NCI-H2081 treated with DMSO at 0.1 percent for 48 hours (cell line): ENCODE measurements at places on chromosomes 16 and 17.

DNA sequence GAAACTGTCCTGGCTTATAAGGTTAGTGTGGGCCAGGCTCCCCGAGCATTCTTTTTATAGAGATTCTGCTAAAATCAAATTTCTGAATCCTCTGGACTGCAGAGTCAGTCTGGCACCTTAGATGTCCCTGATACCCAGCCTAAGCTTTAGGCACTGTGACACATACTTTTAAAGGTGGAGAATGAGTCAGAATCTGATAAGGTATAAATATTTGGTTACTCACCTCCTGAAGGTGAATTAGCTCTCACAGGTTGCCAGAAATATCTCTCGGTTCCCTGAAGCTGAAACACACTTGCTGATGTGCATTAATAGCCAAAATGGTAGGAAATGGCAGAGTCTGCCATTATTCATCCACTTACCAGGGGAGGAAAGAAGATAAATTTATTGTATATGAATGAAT is 446.9 kb downstream of the UTP18 start:
- DNase-seq = no peak

DNA sequence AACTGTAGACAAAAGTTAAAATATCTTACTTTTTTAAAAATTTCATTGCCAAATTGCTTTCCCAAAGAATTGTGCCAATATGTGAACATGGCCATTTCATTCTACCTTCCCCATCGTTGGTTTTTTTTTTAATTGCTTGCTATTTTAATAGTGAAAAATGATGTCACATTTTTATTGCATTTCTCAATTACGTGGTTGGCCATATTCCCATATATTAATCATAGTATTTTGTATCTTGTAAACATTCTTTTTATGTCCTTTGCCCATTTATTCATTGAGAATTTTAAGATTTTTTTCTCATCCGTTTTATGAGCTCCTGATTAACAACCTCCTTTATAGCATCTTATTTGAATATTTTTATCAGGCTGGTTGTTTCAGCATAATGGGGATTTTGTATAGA is 7.2 kb downstream of the OMG start:
- DNase-seq = no peak

DNA sequence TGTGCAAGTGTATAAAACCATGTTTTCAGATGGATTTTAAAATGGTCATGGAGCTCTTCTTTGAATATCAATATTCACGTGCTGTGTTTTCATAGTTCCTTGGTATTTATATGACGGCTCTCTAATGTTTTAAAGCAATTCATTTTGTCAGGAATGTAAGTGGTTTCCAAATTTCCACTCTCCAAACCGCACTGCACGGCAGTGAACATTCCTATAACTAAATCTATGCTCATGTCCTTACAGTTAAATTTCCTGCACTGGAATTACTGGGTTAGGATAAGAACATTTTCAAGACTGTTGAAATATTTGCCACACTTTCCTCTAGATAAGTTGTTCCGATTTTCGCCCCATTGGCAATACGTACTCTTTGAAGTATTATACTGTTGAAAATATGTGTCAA is 398.9 kb downstream of the PMP22 start:
- DNase-seq = no peak

DNA sequence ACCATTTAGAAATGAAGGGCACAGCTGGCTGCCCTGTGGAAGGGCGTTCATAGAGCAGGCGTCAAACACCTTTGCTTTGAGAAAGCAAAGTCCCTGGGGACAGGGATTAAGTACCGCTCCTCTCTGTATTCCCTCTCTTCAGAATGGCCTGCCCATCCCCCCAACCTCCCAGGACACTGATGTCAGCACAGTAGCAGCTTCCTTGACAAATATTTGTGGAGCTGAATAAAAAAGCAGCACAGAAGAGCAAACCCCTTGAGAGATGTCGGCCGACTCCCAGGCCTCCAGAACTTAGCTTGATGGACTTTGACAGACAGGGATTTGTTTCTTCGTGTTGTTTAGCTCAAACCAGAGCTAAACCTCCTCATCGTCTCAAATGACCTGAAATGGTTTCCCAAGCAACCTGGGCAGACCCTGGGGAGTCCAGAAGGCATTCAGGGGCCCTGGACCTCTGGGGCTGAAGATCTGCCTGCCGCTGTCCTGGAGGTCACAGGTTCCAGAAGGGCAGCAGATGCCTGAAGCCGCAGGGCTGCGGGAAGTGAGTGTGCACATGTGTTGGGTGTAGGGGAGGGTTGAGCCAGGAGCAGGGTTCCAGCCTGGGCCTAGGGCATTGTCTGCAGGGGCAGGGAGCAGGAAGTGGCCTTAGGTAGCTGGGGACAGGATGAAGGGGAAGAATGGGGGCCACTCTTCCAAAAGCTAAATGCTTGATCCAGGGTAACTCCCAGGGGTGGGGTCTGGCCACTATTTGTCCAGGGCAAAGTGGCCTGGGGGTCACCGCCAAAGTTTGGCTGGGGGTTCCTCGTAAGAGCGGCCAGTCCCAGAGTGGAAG is 42.3 kb upstream of the NKD1 start:
- no peak for DNase-seq

DNA sequence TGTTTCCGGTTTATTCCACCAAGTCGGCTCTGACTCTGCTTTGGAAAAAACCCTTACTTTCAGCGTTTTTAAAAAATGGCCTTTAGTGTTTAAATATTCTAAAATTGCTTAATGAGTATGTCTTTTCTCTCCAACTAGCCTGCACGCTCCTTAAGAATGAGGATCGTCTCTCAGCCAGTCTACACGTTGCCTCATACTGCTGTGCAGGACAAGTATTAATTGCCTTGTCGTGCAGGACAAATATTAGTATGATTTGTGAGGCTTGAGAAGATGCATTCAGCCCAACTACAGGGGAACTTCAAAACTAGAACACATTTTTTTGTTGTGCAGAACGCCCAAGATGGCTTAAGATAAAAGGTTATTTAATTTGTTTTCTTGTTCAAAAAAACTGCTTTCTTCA is 61.2 kb downstream of the MARCHF10 start:
- DNase-seq = no peak

DNA sequence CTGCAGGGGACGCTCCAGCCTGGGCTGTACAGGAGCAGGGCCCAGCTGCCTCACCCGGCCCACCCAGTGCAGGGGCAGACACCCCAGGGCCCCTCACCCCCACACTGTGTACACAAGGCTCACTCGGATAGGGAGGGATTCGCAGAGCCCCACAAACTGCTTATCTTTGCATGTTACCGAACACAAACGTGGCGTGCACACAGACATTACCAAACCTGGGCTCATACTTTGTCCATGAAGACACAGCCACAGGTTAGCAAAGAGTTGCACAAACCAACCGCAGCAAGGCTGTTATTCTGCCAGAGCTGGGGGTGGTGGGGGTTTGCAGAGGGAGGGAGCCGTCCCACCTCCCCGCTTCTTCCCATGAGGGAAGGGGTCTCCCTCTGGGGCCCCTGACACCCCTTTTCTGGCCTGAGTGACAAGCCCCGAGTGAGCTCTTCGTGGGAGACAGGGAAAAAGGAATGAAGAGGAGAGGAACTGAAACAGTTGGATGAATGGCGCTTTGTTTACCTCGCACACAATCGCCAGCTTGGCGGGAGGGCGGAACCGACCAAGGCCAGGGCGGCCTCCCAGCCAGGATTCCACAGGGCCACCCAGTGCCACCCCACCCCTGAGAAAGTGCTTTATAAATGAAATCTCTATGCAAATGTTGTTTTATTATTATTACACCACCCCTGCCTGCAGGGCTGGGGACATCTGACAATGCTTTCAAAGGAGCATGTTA is 434 bp upstream of the CPSF4L start:
- no peak for DNase-seq

- no peak for DNase-seq
Measured at GRCh38 chr17:5902181-5903140, 167.7 kb upstream of the WSCD1 start.

- DNase-seq = no peak
Measured at GRCh38 chr17:14605267-14605599, 304.4 kb downstream of the HS3ST3B1 start.

GRCh38 chr17:39357488-39357887 is 43.9 kb downstream of the FBXL20 start:
- no peak for DNase-seq

DNA sequence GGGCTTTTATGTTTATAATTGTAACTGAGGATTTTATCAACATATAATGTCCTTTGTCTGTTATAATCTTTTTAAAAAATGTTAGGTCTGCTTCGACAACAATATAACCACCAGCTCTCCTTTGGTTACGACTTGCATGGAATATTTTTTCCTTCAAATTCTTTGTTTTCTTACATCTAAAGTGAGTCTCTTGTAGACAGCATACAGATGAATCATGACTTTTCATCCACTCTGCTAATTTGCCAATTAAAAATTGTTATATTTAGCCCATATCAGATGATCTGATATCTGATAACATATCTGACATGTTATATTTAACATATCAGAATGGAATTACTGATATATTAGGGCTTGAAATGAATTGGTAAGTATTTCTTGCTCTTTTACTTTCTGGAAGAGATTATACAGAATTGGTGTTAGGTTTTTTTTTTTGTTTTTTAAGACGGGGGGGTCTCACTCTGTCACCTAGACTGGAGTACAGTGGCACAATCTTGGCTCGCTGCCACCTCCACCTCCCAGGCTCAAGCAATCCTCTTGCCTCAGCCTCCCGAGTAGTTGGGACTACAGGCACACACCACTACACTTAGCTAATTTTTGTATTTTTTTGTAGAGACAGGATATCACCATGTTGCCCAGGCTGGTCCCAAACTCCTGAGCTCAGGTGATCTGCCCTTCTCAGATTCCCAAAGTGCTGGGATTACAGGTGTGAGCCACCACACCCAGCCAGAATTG is 27.5 kb downstream of the TBX21 start:
- no peak for DNase-seq

DNA sequence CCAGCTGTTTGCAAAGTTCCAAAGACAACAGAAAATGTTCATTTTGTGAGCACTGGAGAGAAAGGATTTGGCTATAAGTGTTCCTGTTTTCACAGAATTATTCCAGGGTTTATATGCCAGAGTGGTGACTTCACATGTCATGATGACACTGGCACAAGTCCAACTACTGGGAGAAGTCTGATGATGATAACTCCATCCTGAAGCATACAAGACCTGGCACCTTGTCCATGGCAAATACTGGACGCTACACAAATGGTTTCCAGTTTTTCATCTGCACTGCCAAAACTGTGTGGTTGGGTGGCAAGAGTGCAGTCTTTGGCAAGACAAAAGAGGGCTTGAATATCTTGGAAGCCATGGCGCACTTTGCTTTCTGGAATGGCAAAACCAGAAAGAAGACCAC is 385.0 kb downstream of the CDH11 start:
- DNase-seq = no peak

DNA sequence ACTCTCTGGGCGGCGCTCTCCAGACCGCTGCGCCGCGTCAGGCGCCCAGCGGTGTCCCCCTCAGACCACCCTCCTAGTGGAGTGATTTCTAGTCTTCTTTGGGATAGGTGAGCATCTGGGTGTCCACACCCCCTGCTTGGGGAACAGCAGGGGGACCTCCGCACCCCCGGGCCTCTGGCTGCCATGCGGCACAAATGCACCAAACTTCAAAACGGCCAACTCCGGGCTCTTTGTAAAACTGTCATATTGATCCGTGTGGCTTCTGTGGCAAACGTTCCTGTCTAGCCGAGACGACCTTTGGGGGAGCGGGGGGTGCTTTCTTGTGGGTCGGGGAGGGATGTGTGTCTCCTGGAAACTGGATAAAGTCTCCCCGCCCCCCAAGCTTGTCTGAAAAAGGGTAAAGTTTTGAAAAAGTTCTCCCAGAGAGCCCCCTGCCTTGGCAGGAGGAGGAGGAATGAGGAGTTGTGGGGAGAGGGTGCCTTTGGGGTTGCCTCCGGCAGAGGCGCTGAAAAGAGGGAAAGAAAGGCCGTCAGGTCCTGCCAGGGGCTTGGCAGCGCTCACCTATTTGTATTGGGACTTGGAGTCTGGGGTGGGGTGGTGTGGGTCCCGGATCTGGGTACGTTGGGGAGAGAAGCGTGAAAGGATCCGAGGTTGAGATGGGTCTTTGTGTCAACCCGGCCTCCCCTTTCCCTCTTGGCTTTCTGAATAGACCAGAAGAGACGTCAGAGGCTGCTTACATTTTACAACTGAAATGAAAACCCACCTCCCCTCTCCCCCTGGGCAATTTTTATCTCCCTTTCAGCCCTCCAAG is 2.2 kb upstream of the CHD3 start:
- peak; percentile 25 for DNase-seq

DNA sequence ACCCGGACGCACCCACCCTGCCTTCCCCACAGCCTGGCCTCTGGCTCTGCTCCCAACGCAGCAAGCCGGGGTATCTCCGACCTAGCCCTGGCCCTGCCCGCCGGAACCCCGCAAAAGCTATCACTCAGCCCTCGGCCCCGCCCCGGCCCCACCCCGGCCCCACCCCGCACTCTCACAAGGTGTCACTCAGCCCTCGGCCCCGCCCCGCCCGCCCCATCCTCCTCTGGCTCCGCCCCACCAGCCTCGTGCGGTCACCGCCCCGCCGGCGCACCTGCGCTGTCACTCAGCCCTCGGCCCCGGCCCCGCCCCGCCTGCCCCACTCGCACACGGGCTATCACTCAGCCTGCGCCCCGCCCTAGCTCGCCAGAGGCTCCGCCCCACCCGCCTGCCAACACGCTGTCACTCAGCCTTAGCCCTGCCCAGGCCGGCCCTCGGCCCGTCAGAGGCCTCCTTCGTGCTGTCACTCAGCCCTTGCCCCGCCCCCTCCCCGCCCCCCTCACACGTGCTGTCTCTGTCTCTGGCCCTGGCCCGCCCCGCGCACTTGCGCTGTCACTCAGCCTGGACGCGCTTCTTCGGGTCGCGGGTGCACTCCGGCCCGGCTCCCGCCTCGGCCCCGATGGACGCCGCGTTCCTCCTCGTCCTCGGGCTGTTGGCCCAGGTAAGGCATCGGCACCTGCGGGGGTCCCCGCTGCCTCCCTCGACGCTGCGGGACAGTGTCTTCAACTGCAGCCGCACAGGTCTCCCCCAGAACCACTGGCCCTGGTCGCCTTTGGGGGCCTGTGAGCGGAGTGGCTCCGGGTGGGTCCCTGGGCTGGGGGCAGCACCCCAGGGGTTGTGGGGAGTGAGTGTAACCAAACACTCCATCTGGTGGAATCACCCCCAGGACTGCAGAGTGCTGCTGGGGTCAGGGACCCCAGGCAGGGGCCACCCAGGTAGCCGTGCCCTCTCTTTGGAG is at the start of gene CDH15:
CDH15 (plus strand) TSS at position 533 of the 955 bp plus-strand sequence; CDS start at position 617, 84 bp downstream.
- DNase-seq = peak; percentile 35

DNA sequence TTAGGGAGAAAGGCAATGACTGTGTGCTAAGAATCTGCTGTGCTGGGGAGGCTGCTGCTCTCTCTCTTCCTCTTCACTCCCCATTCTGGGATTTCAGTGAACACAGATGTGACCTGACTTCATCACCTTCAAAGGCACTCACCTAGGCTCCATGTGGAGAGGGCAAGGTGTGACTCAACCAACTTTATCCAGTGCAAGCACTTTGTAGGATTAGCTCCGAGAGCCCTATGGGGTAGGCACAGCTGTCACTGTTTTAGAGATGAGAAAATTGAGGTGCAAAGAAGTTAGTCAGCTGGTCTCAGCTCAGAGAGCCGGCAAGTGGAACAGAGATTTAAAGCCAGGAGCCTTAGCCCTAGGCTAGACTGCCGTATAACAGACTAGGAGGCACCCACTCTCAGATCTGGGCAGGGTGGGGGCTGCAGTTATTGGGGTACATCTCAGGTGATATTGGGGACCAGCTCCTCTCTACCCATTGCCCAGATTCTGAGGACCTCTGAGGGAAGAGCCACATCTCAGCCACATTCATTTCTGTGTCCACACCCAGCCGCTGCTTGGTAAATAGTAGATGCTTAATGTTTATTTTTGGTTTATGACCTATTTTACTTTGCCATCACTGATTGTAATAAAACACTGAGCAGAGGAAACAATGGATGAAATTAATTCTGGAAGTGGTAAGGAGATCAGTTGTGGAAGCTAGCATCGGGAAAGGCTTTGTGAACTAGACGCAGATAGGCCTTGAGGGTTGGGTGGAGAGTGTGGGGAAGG is 138.8 kb downstream of the CCDC182 start:
- no peak for DNase-seq

GRCh38 chr17:80839970-80840369 is 151.7 kb upstream of the CHMP6 start:
- no peak for DNase-seq
